Airway epithelial cell (primary cell): ENCODE measurements at places on chromosomes 5 and 9. TPM values are rescaled to one million over a fixed set of nuclear protein-coding genes. Genes with fewer than 3 reads are reported as not detected.

Gene SLC25A2
- total RNA-seq, result not detected in 2 replicates

Gene TAF11L13
- not detected in 2 replicates for total RNA-seq

Gene PDGFRB
- 3.9 and 4.9 TPM in 2 replicates for total RNA-seq

Gene STXBP1
- total RNA-seq, result 14.8 and 30.6 TPM in 2 replicates

Gene DBH
- not detected in 2 replicates for total RNA-seq

Gene IRX2
- total RNA-seq, result 46.8 and 56.3 TPM in 2 replicates

Gene TAF11L5
- total RNA-seq, result not detected in 2 replicates

Gene ANXA1
- 1,541 and 1,632 TPM in 2 replicates for total RNA-seq

Gene LRRC8A
- 249 and 268 TPM in 2 replicates for total RNA-seq

Gene FSD1L
- total RNA-seq, result 0.51 and 1.3 TPM in 2 replicates

Gene OBP2A
- total RNA-seq, result not detected in 2 replicates

Gene DRD1
- total RNA-seq, result not detected in 2 replicates

Gene LHX3
- total RNA-seq, result not detected in 2 replicates

Gene ANXA2R
- 0.28 and 0.35 TPM in 2 replicates for total RNA-seq

Gene NKD2
- 0.09 and 0.42 TPM in 2 replicates for total RNA-seq

Gene MAP3K1
- total RNA-seq, result 5.7 and 9.9 TPM in 2 replicates

Gene IL9
- not detected in 2 replicates for total RNA-seq

Gene PCDHA10
- not detected in 2 replicates for total RNA-seq

Gene IFNB1
- not detected in 2 replicates for total RNA-seq

Gene SLC6A3
- total RNA-seq, result not detected in 2 replicates

Gene MORN5
- not detected in 2 replicates for total RNA-seq

Gene CTXN3
- not detected in 2 replicates for total RNA-seq

Gene DOCK8
- total RNA-seq, result 0.60 and 0.71 TPM in 2 replicates

Gene CDH10
- total RNA-seq, result 0.07 TPM in 1 of 2 replicates, not detected in the other

Gene THBS4
- 0.19 and 0.42 TPM in 2 replicates for total RNA-seq

Gene DMGDH
- not detected in 2 replicates for total RNA-seq

Gene CSF1R
- total RNA-seq, result 0.09 TPM in 1 of 2 replicates, not detected in the other

Gene TLX3
- total RNA-seq, result 0.07 TPM in 1 of 2 replicates, not detected in the other

Gene PCA3
- not detected in 2 replicates for total RNA-seq

Gene EMB
- 18.8 and 28.4 TPM in 2 replicates for total RNA-seq

Gene SPINK1
- not detected in 2 replicates for total RNA-seq

Gene ARL14EPL
- not detected in 2 replicates for total RNA-seq

Gene SHOC1
- 0.07 and 0.19 TPM in 2 replicates for total RNA-seq

Gene KYAT1
- total RNA-seq, result 14.4 and 19.9 TPM in 2 replicates

Gene PCDHA9
- total RNA-seq, result not detected in 2 replicates

Gene PCDHA11
- not detected in 2 replicates for total RNA-seq

Gene LCN2
- 24.7 and 33.4 TPM in 2 replicates for total RNA-seq

Gene SLC6A18
- total RNA-seq, result not detected in 2 replicates

Gene CD14
- total RNA-seq, result 0.35 TPM in 1 of 2 replicates, not detected in the other

Gene FIBCD1
- total RNA-seq, result 0.19 and 0.56 TPM in 2 replicates

Gene NIPAL4
- 14.9 and 22.1 TPM in 2 replicates for total RNA-seq

Gene RIGI
- total RNA-seq, result 3.2 TPM in 2 replicates

Gene CYLC2
- not detected in 2 replicates for total RNA-seq

Gene MRPL41
- total RNA-seq, result 87.5 and 102 TPM in 2 replicates

Gene ORM2
- not detected in 2 replicates for total RNA-seq

Gene FRRS1L
- 0.07 TPM in 1 of 2 replicates, not detected in the other for total RNA-seq

Gene ZNF169
- total RNA-seq, result 1.1 and 1.6 TPM in 2 replicates

Gene GCNT1
- 16.3 and 18.7 TPM in 2 replicates for total RNA-seq

Gene NUTM2F
- not detected in 2 replicates for total RNA-seq

Gene GGTA1
- 0.14 TPM in 1 of 2 replicates, not detected in the other for total RNA-seq
